Stimulated activated CD8-positive, alpha-beta memory T cell treated with anti-CD3 and anti-CD28 coated beads, Interleukin-4, amount 100 ng/mL, for 4 hours (primary cell): ENCODE measurements at places on chromosomes 6 and 20.

DNA sequence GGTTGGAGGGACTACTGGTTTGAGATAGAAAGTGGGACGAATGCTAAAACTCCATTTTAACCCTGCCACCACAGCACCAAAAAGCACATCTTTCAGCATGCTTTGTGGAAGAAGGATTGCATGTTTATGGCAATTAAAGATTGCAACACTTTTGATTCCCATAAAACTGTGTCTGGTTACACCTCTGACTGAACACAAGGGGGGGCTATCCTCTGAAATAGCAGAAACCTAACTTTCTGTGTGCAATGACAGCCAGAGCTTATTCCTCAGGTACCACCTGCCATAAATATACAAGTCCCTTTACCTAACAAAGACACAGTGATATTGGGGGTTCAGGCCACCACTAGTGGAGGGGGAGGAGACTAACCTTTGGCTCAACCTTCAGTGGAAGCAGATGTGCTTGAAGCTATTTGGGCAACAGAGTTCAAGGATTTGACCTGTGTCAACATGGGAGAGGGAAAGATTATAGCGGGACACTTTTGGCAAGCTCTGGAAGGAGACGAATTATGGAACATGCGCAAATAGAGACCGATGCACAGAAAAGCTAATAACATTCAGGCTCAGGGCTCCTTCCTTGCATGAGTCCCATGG, 9.6 kb upstream of the PLG start:
- DNase-seq, result no peak

GRCh38 chr6:99341862-99342455, 7.5 kb downstream of the FAXC start:
- no peak for DNase-seq

DNA sequence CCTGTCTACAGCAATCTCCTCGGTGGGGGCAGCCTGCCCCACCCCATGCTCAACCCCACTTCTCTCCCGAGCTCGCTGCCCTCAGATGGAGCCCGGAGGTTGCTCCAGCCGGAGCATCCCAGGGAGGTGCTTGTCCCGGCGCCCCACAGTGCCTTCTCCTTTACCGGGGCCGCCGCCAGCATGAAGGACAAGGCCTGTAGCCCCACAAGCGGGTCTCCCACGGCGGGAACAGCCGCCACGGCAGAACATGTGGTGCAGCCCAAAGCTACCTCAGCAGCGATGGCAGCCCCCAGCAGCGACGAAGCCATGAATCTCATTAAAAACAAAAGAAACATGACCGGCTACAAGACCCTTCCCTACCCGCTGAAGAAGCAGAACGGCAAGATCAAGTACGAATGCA, 19.4 kb downstream of the PRDM1 start:
- DNase-seq, result no peak

GRCh38 chr20:44541992-44542391, 20.1 kb upstream of the SERINC3 start:
- DNase-seq, result no peak

GRCh38 chr20:32163951-32164350, 43.6 kb downstream of the PLAGL2 start:
- DNase-seq, result no peak

- DNase-seq, result no peak
Measured at GRCh38 chr20:44692932-44693480, 22.2 kb upstream of the CCN5 start.

DNA sequence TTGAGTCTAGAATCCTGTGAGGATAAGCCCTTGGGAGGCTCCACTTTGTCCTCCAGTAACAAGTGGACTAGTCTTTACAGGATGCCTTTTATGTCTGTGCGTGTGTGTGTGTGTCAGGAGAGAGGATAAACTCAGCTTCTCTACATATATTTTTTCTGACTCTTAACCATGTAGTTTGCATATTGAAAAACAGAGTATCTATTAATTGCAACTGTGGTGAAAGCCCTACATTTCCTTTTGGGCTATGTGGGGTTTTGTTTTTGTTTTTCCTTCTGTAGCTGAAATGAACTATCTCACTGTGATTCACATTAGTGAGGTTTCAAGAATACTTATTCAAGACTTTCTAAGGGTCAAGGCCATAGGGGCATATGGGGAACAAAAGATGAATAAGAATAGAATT, 17.7 kb downstream of the TPBG start:
- DNase-seq, result no peak

- DNase-seq, result no peak
Measured at GRCh38 chr20:63351811-63352591, 9.1 kb downstream of the CHRNA4 start.

DNA sequence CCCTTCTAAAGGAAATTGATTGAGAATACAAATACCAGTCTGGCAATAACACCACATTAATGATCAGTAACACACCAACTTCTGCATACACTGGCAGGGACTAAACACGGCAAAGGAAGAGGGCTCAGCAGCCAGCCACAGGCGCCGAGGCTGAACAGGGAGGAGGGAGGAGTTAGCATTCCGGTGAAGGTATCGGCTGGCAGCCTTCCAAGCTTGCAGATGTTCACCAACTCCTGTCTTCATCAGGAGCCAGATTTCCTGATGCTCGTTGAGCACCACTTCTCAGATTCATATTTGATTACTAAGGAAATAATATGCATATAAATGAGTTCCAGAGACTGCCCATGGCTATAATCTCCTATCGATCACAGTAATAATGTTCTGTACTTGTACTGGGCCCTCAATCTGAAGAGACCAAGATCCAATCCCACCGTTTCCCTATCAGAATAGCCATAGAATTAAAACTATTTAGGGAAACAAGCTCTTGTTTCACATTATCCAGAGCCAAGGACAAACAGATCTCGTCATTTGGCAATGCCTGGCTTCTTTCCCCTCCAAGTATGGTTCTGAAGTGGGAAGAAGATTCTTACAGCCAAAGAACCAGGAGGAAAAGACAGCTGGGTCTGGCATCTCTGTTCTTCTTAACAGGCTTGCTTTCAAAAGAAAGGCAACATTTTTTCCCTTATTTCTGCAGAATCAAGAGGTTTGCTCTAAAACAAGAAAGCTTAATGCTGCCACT, 42.2 kb downstream of the GFOD1 start:
- no peak for DNase-seq

DNA sequence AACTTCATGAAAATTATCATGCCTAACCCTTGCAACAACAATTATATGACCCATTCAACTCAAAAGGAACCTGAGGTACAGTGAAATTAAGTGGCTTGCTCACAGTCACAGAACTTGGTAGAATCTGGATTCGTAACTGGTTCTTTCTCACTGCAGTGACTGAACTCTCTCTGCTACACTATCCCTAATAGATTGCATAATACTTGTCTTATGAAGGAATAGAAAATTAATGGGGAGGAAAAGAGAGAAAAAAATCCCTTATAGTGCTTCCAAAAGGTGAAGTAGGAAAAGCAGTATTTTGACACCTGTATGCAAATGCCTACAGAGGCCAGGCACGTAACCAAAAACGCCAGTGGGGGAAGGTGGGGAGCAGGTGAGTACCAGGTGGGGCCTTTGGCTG, 186.6 kb downstream of the LY86 start:
- no peak for DNase-seq

DNA sequence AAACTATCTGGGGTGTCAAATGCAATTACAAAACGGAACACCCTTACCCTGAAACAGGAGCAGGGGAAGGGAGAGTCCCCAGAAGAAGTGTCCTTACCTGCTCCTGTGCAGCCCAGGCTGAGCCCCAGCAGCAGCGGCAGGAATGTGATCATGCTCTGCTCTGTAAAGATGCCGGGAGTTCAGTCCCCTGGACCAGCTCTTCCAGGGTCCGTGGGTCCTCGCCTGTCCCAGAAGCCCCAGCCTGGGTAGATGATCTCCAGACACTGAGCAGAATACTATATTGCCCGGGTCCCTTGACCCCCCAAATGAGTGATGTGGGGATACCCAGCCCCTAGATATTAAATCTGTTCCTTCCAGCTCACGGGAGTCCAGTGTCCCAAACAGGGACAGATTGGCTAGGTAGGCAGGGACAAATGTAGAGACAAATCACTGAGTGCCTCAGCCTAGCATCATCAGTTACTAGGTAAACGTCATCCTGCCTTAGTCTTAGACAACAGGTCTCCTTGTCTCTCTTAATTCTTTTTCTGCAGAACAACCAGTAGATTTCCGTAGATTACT, at the start of gene HLA-DMB:
TSS of gene HLA-DMB (minus strand) at position 373 of the 558 bp plus-strand sequence. CDS start at position 152, 221 bp downstream.
- no peak for DNase-seq
